NCI-H146 (cell line): ENCODE measurements at places on chromosomes 6 and 20.

GRCh38 chr6:39995633-39996032, 61.4 kb upstream of the MOCS1 start:
- no peak for DNase-seq

DNA sequence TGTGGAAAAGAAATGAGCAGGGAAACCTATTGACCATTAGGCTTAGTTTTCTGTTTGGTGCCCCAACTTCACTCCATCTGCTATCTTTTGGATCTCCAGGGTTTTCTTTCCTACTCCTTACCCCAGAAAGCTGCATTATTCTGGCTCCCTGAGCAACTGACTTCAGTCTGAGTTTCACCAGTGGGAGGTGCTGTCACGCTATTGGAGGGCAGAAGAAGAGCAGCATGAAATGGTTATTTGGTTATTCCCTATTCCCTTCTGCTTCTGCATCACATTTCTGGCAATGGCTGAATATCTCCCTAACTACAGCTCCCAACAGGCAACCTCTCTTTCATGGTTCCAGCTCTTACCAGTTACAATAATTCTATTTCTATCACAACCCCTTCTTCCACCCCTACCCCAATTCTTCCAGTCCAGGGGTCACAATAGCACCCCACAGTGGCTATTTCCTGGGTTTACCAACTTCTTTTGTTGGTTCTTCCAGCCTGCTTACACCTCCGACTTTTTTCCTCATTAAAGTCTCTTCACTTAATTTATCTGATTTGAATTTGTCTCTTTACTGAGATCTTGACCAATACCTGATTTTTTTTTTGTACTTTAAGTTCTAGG, 311.5 kb downstream of the PLCB1 start:
- DNase-seq: peak; percentile 13

DNA sequence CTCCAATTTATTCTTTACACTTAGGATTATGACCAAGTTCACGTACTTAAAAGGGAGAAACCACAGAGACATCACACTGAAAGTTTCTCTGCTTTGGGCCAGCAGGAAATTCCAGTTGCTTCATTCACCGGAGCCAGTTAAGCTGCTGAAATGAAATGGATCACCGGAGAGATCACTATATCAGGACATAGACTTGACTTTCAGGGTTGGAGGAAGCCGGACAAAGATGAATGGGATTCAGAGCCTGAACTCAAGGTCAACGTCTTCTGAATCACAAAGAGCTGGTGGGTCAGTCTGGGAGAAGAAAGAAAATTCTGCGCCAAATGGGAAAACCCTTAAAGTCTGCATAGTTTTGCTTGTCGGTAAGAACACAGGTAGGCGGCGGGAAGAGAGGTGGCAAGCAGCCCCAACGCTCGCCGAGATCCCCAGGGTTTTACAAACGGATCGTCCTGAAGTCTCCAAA, 81.9 kb upstream of the CCDC28A start:
- DNase-seq: peak; percentile 51

GRCh38 chr6:105624021-105624420, 221.1 kb upstream of the PREP start:
- DNase-seq: no peak

GRCh38 chr6:22057962-22058361, 238.9 kb downstream of the PRL start:
- no peak for DNase-seq

DNA sequence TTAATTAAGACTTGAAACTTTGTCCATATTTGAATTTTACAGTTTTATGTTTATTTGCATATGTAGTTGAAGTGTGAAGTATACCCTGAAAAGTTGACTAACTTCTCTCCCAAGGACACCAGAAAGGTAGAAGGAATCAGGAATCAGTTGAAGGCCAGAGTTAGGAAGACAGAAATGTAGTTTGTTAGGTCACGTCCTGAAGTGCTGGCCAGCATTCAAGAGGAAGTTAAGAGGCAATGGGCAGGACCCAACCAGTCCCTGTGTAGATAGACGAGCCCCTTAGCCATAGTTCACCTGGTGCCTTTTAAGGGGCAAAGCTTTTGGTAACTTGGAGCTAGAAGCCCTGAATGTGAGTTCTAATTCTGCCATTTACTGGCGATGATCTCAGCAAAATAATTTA, 250.4 kb upstream of the KCNQ5 start:
- no peak for DNase-seq

- no peak for DNase-seq
Measured at GRCh38 chr6:119040636-119041035, 37.8 kb downstream of the FAM184A start.

DNA sequence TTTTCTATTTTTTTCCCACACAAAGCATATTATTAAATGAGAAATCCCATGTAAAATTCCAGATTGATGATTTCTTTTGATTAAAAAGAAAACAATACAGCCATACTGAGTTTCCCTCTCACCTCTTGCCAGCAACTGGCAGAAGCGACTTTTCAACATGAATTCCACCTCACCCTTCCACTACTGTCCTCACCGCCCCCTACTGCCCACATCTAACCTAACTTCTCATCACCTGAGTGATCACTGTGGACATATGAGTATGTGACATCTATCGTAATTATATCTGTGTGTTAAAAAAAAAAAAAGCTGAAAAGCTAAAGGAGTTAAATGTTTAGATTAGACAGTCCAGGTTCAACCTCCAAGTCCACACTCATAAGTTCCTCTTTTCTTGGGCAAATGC, 528.6 kb downstream of the PRKN start:
- no peak for DNase-seq

- DNase-seq: no peak
Measured at GRCh38 chr6:90113389-90113788, 183.3 kb downstream of the BACH2 start.

- DNase-seq: peak; percentile 84
Measured at GRCh38 chr6:161418463-161418945, 144.6 kb upstream of the AGPAT4 start.

DNA sequence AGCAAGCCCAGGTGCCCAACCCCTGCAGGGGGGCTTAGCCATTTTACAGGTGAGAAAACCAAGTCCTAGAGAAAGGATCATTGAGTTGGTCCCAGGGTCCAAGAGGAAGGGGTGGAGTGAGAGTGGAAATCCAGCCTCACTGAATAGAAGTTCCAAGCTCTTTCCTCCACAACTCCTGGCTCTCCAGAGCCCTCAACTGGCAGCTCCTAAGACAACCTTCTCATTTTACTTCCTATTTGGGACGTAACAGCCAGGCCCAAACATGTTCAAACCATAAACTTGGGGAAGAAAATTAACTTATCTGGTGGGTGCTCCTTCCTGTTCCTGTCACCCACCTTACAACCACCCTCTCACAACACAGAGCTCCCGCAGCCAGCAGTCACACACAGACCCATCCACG, 57.9 kb downstream of the PRND start:
- no peak for DNase-seq
